Stimulated activated CD8-positive, alpha-beta memory T cell treated with anti-CD3 and anti-CD28 coated beads, Interleukin-15, amount 100 ng/mL, for 48 hours (primary cell): ENCODE measurements at places on chromosomes 4 and X.

DNA sequence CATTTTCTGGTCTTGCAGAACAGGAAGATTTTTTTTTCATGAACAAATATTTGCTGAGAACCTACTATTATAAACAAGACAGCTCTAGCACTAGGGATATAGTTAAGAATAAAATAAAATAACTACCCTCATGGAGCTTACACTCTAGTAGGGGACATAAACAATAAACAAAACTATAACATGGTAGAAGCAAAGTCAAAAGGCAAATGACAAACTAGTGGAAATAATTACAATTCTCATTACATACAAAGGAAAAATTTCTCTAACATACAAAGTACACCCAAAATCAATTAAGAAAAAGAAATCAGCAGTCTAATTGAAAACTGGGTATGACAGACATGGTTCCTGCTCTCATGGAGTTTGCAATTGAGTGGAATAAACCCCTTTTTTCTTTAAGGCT, 32.0 kb downstream of the VSIG4 start:
- DNase-seq, result no peak

DNA sequence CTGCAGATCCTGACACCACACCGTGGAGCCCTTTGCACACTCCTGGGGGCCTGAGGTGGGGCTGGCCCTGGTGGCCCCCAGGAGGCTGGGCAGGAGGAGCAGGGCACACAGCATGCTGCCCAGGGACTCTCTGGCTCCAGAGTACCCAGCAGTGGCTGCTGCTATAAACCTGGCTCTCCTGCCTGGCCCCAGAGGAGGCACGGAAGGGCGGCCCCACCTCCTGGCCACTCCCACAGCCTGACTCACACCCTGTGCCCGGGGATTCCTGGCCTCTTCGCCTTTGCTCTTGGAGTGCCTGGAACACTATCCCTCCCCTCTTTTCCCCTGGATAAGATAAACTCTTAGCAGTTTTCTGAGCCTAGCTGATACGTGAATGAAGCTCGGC, at the start of gene PSAPL1:
Gene PSAPL1 (minus strand): TSS at position 165 of the 385 bp plus-strand sequence. CDS start 51 bp downstream, at position 114.
- no peak for DNase-seq

- DNase-seq, result no peak
These were observed 97.4 kb downstream of the SHOX start for GRCh38 chrX:727738-728621.

GRCh38 chr4:154614306-154614705, 1.9 kb upstream of the FGG start:
- no peak for DNase-seq

- DNase-seq, result no peak
These were observed 25.0 kb upstream of the RAPGEF2 start for GRCh38 chr4:159077702-159078495.

GRCh38 chrX:107574711-107575110, 53.6 kb upstream of the PRPS1 start:
- DNase-seq, result no peak

GRCh38 chr4:166017804-166018203, 144.8 kb downstream of the TLL1 start:
- DNase-seq, result no peak

DNA sequence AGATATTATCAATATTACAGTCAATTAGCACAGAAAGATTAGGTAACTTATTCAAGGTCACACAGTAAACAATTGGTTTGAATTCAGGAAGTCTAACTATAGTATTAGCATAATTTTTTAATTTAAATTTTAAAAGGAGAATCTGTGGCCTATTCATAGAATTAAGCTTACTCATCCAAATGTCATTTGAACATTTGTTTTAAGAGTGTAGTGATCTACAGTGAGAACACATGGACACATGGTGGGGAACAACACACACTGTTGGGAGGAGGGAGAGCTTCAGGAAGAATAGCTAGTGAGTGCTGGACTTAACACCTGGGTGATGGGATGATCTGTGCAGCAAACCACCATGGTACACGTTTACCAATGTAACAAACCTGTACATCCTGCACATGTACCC, 48.3 kb downstream of the MEPE start:
- no peak for DNase-seq

GRCh38 chr4:37936889-37937498, 23.2 kb upstream of the PTTG2 start:
- DNase-seq, result no peak

- no peak for DNase-seq
These were observed 178.4 kb downstream of the TECRL start for GRCh38 chr4:64230709-64231310.

DNA sequence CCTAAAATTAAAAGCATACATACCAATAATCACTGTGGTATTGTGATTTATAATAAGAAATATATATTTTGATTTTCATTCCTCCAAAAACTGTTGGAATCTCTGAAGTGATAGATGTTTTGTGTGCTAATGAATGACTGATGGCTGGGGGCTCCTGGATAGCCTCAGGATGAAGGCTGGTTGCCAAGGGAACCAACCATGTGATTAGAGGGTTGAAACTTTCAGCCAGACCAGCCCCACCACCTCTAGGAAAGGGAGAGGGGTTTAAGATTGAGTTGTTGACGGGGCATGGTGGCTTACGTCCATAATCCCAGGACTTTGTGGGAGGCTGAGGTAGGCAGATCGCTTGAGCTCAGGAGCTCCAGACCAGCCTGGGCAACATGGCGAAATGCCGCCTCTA, 34.0 kb downstream of the HS6ST2 start:
- no peak for DNase-seq

DNA sequence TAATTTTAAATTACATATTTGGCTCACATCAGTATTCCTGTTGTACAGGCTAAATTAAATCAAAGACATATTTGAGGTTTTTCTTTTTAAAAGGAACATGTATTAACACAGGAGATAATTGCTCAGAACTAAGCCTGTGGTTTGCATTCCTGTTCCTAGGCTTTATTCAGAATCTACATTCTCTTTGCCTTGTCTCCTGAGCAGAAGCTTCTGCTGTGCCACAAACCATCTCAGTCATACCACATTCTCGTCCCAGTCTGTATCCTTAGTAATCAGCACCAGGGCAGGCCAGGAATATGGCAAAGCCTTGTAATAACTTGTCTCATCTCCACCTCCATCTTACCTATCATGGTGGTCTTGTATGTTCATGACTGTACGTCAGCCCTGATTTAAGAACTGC, 162.8 kb downstream of the ARHGAP24 start:
- DNase-seq, result no peak

- DNase-seq, result no peak
These were observed 214.6 kb downstream of the ADGRA3 start for GRCh38 chr4:22301253-22301652.

- DNase-seq, result no peak
These were observed 62.5 kb downstream of the NSD2 start for GRCh38 chr4:1933700-1934099.
